ENCODE measurements at places on chromosomes 1 and 21.

- DNase-seq: no peak
Measured at GRCh38 chr21:43275421-43276211, 106.8 kb downstream of the CRYAA start.

DNA sequence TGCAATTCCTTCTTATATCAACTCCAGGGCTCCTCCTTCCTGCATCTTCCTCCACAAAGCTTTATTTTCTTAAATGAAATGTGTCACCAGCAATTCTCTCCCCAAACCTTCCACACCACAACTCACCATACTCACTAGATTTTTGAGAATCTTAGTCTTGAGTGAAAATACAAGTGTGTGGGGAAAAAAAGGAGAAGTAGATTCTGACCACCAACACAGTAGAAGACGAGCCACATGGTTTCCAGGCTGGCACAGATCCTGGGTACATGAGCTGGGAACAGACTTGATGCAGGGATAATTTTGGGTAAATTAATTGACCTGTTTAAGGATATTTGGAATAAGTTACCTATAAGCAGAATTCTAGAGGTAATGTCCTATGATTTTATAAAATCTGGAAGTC is 72.8 kb upstream of the KCNJ15 start:
- no peak for DNase-seq

DNA sequence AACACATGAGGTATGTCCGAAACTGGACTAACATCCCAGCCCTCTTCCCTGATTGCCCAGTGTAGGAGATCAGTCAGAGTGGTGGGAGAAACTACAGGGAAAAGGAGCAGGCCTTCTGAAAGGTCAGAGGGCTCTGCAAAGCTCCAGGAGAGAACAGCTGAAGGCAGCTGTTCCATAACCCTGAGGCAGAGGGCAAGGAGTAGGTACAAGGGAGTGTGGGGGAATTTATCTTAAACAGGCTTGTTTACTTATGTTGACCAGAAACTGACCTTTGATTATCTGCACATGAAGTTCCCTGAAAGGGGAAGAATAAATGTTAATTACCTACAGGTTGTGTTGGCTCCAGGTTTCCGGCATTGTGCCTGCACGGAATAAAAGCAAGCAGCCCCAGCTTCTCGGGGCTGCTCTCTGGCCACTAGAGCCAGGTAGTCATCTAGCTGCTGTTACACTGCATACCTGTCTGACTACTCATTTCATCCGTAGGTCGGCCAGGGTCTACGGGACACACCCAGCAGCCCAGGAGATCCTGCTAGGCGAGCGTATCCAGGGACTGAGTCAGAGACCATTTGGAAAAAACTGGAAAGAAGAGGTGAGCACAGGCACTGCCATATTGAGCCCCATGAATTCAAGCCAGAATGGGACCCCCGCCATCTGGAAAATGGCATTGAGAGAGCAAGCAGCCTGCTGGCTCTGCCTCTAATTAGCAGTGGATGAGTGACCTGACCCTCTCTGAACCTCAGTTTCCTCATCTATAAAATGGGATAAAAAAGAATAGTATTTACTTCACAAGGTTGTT is 14.9 kb upstream of the PAQR7 start:
- DNase-seq: no peak

GRCh38 chr1:223748773-223749733 is 36.7 kb downstream of the CAPN2 start:
- DNase-seq: peak; percentile 36

- DNase-seq: no peak
Measured at GRCh38 chr1:221845650-221846371, 103.9 kb upstream of the DUSP10 start.

- no peak for DNase-seq
Measured at GRCh38 chr1:16677552-16678431, 11.0 kb upstream of the RNU1-3 start.

GRCh38 chr1:70553567-70553956 is 142.5 kb downstream of the CTH start:
- no peak for DNase-seq

GRCh38 chr1:218665221-218665620 is 320.1 kb downstream of the TGFB2 start:
- DNase-seq: no peak

- DNase-seq: no peak
Measured at GRCh38 chr21:42542596-42542995, 28.9 kb downstream of the SLC37A1 start.

- no peak for DNase-seq
Measured at GRCh38 chr1:55559842-55560241, 344.7 kb upstream of the USP24 start.

DNA sequence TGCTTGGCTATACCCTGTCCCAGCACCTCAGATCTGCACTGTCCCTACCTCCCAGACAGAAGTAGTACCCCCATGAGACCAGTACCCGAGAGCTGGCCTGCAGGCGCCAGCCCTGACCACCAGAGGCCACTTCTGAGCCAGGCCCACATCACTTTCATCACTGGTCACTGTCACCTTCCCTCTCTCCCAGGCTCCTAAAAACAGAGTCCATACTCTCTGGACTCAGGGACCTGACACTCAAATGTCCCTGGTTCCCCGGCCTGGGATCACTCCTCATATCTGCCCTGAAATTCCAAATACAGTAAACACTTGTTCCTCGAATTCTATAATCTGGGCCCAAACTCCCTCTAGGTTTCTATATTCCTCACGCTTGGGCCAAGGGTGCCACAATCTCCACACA is 18.7 kb downstream of the TMEM53 start:
- DNase-seq: no peak

GRCh38 chr1:50979937-50980336 is 9.9 kb downstream of the CDKN2C start:
- no peak for DNase-seq

DNA sequence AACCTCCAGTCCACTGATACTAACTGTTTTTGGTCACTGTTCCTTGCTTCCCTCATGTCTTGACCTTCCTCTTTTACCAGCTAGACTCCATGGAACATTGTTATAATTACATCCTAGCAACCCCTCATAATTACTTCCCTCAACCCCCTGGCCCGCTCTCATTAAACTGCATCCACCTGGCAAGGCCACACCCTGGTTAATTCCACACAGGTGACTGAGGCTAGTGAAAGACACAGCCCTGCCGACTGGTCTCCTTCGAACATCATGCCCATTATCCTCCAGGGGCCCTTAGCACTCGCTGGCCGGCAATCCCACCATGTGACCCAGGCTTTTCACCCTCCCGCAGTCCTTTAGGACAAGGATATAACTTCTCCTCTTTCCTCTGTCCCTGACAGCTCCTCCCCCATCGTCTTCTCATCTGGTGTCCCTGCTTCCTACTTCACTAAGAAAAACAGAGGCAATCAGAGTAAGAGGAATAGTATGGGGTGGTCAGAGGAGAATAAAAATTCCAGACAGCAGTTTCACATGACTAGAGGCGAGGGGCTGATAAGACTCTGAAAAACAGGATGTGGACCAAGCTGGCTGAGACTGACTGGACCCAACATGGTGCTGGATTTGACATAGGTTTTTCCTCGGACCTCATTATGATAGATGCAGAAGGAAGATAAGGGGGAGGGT is 8.8 kb upstream of the TENT5B start:
- DNase-seq: no peak

DNA sequence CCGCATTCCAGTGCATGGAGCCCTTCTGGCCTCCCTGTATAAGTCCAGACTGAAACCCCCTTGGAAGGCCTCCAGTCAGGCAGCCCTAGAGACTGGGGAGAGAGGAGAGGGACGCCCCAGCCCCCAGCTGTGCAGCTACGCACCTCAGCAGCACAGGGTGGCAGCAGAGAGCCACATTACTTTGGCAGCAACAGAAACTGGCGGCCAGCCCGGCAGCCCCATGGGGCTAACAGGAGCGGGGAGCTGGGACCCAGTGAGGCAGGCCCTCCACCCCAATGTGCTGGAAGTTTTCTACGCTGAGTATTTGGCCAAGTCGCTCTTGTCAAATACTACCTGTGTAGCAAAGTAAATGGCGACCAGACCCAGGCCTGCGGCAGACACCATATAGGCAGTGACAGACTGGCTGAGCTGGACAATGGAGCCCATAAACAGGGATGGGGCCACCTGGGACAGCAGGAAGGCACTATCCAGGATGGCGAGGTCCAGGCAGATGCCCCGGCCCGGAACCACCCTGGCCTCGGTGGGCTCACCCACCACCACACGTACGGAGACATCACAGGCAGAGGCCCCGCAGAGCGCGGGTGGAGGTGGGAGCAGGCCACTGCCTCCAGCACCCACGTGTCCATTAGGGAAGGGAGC is 21.2 kb downstream of the SLC45A3 start:
- peak; percentile 28 for DNase-seq

DNA sequence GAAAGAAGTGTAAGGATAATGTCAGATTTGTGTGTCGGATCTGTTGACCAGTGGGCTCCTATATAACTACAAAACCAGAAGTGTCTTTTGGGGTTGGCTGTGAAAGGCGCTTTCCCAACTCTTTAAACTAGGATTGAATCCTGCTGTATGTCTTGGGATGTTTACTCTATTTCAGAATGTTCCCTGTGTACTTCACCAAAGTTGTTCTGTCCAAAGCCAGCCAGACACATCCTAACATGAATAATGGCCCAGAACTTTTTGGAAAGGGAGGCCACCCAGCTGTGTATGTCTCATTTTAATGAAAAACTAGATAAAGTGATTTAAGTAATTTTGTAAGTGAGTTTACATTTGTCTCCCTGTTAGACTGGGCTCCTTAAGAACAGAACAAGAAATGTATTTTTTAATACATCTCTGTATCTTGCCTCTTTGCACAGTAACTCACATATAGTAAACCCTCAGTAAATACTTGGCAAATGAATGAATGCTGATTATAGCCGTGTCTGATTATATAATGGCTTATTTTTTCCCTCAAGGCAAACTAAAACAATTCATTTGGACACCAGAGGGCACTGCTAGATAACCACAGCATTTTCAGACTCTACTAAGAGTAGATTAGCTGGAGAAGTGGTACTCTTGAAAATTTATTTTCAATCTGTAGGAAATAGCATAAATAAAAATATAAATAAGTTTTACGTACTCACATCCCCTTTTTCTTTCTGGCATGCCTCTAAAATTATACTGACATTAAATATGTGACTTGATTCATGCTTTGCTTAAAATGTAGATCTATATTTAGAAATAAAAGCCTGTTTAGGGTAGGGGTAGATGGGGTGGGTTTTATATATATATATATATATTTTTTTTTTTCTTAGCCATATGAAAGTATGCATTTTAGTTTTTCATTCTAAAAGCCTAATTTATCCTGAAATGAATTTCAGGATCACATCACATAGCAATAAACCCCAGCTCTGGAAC is 23.8 kb downstream of the TSEN15 start:
- no peak for DNase-seq

- DNase-seq: no peak
Measured at GRCh38 chr21:29581393-29581792, 282.7 kb downstream of the BACH1 start.

DNA sequence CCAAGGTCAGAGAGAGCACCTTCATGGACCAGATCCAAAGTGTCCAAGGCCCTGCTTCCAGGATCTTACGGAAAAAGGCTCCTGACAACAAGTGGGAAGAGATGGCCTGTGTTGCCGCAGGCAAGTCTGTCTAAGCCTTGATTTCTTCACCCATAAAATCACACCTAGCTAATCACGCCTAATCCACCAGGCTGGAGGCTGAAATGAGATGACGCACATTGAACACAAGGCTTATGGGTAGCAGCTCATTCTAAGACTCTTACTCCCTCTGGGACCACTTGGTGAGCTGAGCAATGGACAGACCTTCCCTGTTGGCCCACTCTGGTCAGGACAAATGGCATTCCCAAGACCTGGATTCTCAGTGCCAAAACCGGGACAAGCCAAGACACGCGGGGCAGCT is 38.2 kb downstream of the GRIK3 start:
- DNase-seq: no peak

GRCh38 chr21:36703123-36703522 is 4.2 kb downstream of the SIM2 start:
- DNase-seq: no peak

GRCh38 chr21:28104346-28104745 is 888.3 kb downstream of the LTN1 start:
- no peak for DNase-seq

- DNase-seq: no peak
Measured at GRCh38 chr1:65998763-65999583, 206.3 kb downstream of the PDE4B start.

DNA sequence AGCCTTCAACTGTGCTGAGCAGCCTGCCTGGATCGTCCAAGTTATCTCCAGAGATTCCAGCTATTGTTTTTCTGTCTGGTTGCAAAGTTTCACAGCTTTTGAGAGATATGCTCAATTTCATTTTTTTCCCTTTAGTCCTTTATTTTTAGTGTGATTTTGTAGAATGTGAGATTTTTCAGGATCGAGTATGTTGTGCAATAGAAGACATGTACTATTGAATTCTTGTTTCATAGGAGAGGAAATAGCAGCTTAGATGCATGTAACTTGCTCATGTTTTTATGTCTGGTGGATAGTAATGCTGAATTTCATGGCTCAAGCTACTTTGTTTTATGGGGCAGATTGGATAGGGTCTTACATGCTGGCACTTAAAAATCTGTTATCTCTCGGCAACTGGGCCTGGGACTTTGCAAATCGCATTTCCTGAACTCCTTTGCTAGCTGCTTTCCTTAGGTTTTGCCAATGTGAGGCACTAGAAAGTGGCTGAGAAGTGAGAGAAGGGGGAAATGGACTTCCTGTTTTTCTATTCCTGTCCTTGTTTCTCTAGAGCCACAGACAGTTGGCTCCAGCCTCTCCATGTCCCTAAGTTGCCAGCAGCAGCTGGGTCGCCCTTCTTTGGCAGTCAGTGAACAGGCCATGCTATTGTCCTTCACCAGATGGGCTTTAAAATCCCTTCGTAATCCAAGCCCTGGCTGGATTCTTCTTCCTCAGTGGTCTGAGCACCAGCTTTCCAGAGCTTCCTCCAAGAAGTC is 101.4 kb upstream of the PDE4B start:
- no peak for DNase-seq

GRCh38 chr21:25750085-25750484 is 15.3 kb downstream of the GABPA start:
- DNase-seq: no peak

GRCh38 chr1:15703562-15703961 is 19.4 kb downstream of the PLEKHM2 start:
- no peak for DNase-seq

GRCh38 chr1:206143537-206144172 is 26.5 kb upstream of the AVPR1B start:
- DNase-seq: no peak

DNA sequence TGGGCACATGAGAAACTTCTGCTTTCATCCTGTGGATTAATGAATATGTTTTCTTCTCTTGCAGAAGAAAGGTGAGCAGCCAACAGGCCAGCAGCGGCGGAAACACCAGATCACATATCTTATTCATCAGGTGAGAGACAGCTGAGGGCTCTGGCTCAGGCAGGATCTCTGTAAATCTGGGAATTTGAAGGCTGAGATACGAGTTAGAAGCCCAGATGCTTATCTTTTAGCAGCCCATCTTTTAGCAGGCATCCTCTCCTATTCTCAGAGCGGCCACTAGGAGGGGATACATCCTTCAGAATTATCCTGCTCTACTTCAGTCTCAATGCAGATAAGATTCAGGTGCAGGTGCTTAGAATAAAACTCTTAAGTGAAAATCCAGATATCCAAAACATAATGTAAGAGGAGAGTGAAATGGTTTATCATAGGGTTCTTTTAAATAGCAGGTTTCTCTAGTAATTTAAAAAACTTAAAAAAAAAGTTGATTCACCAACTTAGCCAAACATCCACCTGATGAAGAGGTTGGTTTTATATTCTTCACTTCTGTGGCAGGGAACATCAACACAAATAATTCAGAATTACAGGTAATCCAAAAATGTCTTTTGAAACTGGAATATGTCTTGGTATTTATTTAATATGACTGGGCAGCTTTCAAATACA is 19.3 kb downstream of the SH2D2A start:
- DNase-seq: no peak

GRCh38 chr1:2039251-2039650 is 11.0 kb upstream of the PRKCZ start:
- no peak for DNase-seq

- no peak for DNase-seq
Measured at GRCh38 chr1:197180252-197180878, 33.9 kb upstream of the ASPM start.
